ENCODE measurements at places on chromosomes 4 and X.

GRCh38 chr4:126441173-126442035, 1126.6 kb downstream of the FAT4 start:
- DNase-seq, result no peak

DNA sequence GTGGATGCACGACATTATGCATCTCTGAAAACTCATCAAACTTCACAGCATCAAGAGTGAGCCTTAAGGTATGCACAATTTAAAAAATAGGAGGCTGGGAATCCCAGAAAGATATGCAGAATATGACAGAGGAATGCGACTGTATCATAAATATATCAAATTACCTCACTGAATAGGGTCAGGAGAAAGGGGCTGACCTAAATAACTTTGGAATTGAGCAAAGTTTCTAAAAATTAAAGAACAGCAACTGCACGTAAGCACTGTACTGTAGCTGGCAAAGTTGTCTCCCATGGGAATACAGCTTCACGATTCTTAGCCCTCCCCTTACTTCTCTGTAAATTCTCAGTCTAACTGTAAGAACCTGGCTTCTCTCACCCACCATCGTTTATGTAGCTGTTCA, 397.4 kb upstream of the ZFP42 start:
- peak; percentile 54 for DNase-seq

DNA sequence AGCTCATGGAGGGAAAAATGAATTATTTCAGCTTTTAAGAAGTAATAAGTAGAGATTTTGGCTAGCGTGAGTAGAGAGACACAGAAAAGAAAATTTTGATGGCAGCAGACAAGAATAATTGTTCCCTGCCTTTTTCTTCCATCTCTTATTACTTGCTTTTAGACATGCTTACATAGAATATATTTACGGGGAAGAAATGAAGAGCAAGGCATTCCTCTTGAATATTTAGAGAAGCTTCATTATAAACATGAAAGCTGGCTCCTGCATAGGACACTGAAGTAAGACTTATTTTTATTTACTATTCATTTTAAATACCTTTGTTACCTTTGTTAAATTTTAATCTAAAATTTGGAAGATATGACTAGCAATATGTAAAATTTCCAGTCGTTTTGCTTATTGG, 32.2 kb downstream of the DCK start:
- no peak for DNase-seq

DNA sequence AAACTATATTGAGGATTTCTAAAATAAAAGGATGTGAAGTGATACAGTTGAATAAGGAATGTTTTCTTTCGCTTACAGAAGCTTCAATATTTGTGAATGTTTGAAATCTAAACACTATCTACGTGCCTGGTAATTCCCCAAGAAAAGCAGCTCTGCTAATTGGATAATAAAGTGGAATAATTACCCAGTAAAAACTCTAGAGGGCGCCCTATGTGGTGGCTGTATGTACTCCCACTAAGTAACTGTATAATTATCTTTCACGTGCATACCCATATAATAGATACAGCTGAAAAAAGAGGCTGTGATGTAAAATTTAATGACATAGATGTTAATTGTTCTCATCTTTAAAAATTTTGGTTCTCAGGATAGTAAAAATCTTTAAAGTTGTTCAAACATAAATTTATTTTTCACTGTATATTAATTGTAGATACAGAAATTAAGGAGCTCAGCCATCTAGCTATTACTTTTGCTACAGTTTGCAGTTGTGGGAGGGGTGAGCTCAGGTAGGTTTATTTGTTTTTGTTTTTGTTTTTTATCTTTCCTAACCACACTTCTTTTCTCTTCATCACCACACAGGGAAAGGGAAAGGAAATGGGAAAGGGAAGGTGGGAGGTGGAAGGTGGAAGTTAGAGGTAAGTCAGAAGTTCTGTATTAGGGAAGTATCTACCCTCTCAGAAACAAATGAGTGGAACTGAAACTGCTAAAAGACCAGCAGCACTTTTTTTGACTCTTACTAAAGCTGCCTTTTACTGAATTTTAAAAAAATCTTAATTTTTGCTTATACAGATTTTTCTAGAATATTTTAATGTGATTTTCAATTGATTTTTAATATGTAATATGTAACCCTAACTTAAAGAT, 151.7 kb upstream of the RPS6KA6 start:
- peak; percentile 25 for DNase-seq

GRCh38 chr4:187294861-187295260, 571.2 kb upstream of the FAT1 start:
- peak; percentile 49 for DNase-seq

GRCh38 chr4:28014469-28014868, 1153.8 kb downstream of the STIM2 start:
- no peak for DNase-seq

DNA sequence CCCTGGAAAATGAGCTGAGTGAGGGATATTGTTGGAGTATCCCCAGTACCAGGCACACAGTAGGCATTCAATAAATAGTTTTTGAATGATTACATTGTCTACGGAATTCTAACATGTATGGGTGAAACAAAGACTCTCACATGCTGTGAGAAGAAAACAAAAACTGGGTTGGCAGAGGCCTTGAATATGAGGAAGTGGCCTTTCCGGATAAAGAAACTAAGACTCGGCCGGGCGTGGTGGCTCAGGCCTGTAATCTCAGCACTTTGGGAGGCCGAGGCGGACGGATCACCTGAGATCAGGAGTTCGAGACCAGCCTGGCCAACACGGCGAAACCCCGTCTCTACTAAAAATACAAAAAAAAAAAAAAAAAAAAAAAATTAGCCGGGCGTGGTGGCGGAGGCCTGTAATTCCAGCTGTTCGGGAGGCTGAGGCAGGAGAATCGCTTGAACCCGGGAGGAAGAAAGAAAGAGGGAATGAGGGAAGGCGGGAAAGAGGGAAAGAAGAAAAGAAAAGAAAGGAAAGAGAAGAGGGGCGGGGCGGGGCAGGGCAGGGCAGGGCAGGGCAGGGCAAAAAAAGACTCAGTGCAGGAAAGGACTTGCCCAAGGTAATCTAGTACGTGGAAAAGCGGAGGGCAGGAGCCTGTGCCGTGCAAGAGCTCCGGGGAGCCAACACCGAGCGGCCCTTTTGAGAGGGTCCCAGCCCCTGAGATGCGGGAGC, 689 bp upstream of the TMA16 start:
- no peak for DNase-seq

DNA sequence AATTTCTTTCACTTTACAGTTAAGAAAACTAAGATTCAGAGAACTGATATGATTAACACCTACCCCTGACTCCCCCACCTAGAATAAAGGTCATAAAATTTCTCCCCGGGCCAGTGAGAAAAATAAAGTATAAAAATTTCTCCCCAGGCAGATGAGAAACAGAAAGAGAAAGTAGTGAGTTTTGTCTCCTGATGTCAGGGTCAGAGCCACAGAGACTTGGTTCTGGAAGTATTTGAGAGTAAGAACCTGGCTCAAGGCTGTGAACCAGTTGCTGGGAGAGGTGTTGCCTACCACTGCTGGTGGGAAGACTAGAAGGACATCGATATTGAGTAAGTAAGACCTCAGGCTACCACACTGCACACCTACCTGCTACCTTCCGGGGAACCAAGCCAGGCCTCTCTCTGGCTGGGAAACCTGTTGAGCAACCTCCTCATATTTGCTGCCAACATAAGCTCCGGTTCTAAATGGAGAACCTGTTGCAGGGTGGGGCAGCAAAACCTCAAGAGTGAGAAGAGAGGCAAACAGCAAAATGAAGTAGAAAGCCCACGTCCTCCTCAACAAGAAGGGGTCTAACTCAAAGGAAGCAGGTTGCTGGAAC, 104.2 kb upstream of the PUDP start:
- DNase-seq, result no peak
